Fibroblast of skin of abdomen (primary cell): ENCODE measurements at places on chromosomes 5 and 9.

GRCh38 chr5:173316339-173317020 lies 11.7 kb downstream of the STC2 start:
- no peak for DNase-seq

DNA sequence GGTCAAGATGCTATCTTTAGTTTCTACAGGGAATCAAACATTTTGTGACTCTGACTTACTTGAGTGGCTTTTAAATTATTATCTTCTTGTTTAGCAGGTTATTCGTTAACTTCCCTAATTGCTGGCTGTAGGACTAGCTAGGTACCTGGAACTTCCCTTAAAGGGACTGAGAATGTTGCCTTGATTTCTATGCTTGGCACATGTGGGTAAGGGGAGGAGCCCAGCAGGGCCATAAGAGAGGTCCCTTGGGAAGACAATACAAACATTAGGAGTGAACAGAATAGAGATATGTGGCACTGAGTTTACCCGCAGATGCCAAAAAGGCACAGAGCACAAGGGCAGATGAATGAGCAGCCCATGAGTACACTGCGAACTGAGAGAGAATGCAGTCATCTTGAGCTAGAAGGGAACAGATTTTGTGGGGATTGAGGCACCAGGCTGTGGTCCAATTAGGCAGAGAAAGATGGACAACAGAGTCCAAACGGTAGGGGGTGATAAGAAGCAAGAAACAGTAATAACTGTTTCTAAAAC lies 9.8 kb downstream of the CKMT2 start:
- DNase-seq, result no peak

DNA sequence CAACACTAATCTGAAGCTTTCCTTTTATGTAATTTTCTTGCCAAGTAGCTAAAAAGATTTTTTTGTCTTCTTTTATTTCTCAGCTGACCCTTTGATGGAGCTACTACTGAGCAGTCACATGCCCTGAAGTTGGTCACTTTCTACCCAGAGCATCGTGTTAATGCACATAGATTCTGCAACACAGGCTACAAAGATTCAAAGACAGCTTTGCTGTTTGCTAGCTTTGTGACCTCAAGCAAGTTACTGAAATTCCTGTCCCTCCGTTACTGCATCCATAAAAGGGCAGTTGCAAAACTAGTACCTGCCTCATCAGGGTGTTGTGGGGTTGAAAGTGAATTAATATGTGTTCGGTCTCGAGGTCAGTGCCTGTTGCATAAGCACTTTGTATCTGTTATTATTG lies 179.9 kb downstream of the GAS1 start:
- no peak for DNase-seq

DNA sequence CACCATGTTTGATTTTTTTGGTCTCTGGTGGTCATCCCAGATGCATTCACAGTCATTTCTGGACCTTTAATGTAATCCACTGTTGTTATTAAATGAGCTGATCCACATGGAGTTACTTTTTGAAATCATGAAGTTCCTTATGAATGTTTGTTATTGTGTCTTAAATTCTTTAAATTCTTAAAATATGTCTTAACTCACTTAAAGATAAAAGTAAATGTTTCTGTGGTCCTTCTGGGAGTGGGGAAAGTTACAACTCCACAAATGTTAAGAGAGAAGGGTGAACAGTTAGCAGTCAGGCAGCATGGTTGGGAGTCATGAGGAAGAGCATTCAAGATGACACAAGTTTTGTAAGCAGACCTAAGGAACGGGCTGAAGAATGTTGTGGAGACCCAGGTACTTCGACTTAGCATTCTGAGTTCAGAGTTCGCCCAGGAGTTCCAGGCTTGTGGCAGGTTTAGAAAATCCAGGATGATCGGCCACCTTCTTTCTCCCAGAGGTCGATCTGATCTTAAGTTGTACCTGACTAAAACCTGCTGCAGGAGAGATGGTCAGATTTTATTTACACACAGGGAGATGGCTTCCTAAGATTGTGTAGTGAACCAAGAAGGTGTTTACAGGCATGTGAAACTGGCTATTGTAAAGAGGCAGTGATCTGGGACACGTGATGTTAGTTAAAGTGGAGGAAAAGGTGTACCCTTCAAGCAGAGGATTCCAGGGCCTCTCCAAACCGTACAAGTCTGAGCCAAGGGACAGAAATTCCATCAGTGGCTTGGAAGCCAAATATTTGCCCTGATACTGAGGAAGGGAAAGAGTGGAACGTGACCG lies 17.2 kb downstream of the SLC1A1 start:
- peak; percentile 21 for DNase-seq

- peak; percentile 98 for DNase-seq
Measured at GRCh38 chr9:26264709-26265601, 586.7 kb upstream of the TUSC1 start.

GRCh38 chr5:126920291-126920690 lies 110.1 kb downstream of the MARCHF3 start:
- DNase-seq, result peak; percentile 5

DNA sequence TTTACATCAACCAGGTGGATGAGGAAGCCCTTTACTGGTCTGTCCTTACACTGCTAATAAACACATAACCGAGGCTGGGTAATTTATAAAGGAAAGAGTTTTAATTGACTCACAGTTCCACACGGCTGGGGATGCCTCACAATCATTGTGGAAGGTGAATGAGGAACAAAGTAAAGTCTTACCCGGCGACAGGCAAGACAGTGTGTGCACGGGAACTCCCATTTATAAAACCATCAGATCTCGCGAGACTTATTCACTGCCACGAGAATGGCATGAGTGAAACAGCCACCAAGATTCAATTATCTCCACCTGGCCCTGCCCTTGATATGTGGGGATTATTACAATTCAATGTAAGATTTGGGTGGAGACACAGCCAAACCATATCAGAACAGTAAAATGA lies 67.3 kb upstream of the GRAMD2B start:
- no peak for DNase-seq

GRCh38 chr9:136410500-136411287 lies at the start of the genes ENTR1 and PMPCA:
ENTR1 (minus strand) TSS chr9:136410614; CDS start chr9:136410397, 217 bp downstream.
PMPCA (plus strand) TSS chr9:136410658; CDS start chr9:136410669, 11 bp downstream.
- DNase-seq, result peak; percentile 87
